ENCODE measurements at places on chromosomes 11 and 22. TPM values are rescaled to one million over a fixed set of nuclear protein-coding genes. Genes with fewer than 3 reads are reported as not detected.

Gene ART5
- not detected for total RNA-seq

Gene NAALAD2
- total RNA-seq = 0.42 TPM

Gene ACR
- 1.6 TPM for total RNA-seq

Gene ZDHHC8
- total RNA-seq = 56.0 TPM

Gene ETS1
- 125 TPM for total RNA-seq

Gene RIBC2
- total RNA-seq = 1.2 TPM

Gene UPB1
- 1.2 TPM for total RNA-seq

Gene C11orf42
- total RNA-seq = not detected

Gene HYOU1
- total RNA-seq = 101 TPM

Gene MLC1
- 0.16 TPM for total RNA-seq

Gene ANO1
- total RNA-seq = 136 TPM

Gene PLEKHA7
- 17.1 TPM for total RNA-seq

Gene ALG12
- total RNA-seq = 13.7 TPM

Gene MMP12
- 0.23 TPM for total RNA-seq

Gene CCDC73
- total RNA-seq = not detected

Gene SAA2
- 21.8 TPM for total RNA-seq

Gene CHRM1
- total RNA-seq = not detected

Gene MMP11
- total RNA-seq = 1.3 TPM

Gene CARD10
- 10.1 TPM for total RNA-seq

Gene SCGB1A1
- total RNA-seq = not detected

Gene PNPLA3
- total RNA-seq = not detected

Gene ZNF214
- 2.4 TPM for total RNA-seq

Gene TMA7B
- 0.39 TPM for total RNA-seq

Gene E2F8
- total RNA-seq = 0.29 TPM

Gene SCGB1D2
- not detected for total RNA-seq

Gene APOA4
- not detected for total RNA-seq

Gene DUSP8
- total RNA-seq = 9.4 TPM

Gene TRPM5
- total RNA-seq = not detected

Gene FAT3
- 37.5 TPM for total RNA-seq

Gene OR2AG2
- total RNA-seq = 0.10 TPM

Gene YPEL1
- 4.7 TPM for total RNA-seq

Gene KIRREL3
- total RNA-seq = 0.90 TPM

Gene HEPN1
- total RNA-seq = not detected

Gene TSSC4
- 44.3 TPM for total RNA-seq

Gene PRR5L
- 4.7 TPM for total RNA-seq

Gene PKNOX2
- total RNA-seq = 19.8 TPM

Gene SLC25A18
- total RNA-seq = 0.33 TPM

Gene DBX1
- not detected for total RNA-seq

Gene ARHGAP8
- 1.4 TPM for total RNA-seq

Gene CCDC157
- 2.4 TPM for total RNA-seq

Gene MGAT3
- 11.0 TPM for total RNA-seq

Gene VSIG2
- 6.9 TPM for total RNA-seq

Gene SCO2
- 4.7 TPM for total RNA-seq

Gene RASSF10
- total RNA-seq = 0.75 TPM

Gene OR5L1
- total RNA-seq = not detected
